ENCODE measurements at places on chromosomes 5 and 9.

GRCh38 chr5:96743805-96744204 is 63.9 kb downstream of the ERAP1 start:
- DNase-seq = no peak

- no peak for DNase-seq
Measured at GRCh38 chr5:156755421-156756087, 94.5 kb upstream of the PPP1R2B start.

GRCh38 chr9:121294151-121294743 is 26.3 kb downstream of the GSN start:
- DNase-seq = no peak

DNA sequence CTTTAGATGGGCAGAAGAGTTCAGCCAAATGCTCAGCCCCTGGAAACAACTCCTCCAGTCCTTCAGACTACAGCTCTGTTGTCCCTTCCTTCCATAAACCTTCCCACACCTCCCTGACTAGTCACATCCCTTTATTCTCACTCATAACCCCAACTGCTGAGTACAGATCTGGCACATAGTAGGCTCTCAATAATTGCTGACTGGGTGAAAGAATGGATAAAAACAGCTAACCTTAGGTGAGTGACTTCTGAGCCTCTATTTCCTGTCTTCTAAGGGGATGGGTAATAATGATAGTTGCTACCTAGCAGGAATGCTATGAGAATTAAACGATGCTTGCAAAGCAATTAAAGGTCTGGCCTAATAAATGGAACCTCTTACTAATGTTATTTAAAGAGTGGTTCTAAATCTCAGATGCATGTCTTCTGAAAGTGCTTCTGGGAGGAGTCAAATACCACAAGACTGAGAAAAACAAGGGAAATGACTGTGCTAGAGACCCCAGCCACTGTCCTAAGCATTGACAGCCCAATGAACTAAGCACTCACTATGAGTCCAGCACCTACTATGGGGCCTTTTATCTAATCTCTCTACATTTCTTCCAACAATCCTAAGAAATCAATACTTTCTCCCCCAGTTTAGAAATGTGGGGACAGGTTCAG is 2.5 kb upstream of the NR6A1 start:
- no peak for DNase-seq

- no peak for DNase-seq
Measured at GRCh38 chr5:143014017-143014651, 244.0 kb downstream of the ARHGAP26 start.

GRCh38 chr9:35712762-35713400 is 19.1 kb downstream of the TLN1 start:
- DNase-seq = no peak

- DNase-seq = no peak
Measured at GRCh38 chr9:27990524-27990923, 417.2 kb upstream of the C9orf72 start.

DNA sequence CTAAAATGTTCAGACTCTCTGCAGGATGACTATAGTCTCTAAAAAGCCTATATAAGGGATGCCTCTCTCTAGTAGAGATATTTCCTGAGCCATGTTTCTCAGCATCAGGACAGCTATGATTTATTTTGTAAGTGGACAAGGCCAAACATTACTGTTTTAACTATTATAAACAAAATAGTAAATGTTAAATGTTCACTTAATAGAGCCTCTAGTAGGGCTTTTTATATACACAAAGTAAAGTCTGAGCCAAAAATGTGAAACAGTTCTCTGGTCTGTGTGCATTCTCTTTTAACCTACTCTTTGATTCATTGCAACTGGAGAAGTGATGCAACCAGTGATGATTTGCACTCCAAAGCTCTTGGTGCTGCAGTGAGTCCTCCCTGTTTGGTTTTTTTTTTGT is 220.5 kb downstream of the GDNF start:
- DNase-seq = no peak

GRCh38 chr5:83964271-83964670 is 243.6 kb upstream of the HAPLN1 start:
- no peak for DNase-seq

- no peak for DNase-seq
Measured at GRCh38 chr5:94614156-94614805, 4.1 kb downstream of the KIAA0825 start.

GRCh38 chr5:172897481-172898217 is 61.6 kb upstream of the RPL26L1 start:
- peak; percentile 56 for DNase-seq

DNA sequence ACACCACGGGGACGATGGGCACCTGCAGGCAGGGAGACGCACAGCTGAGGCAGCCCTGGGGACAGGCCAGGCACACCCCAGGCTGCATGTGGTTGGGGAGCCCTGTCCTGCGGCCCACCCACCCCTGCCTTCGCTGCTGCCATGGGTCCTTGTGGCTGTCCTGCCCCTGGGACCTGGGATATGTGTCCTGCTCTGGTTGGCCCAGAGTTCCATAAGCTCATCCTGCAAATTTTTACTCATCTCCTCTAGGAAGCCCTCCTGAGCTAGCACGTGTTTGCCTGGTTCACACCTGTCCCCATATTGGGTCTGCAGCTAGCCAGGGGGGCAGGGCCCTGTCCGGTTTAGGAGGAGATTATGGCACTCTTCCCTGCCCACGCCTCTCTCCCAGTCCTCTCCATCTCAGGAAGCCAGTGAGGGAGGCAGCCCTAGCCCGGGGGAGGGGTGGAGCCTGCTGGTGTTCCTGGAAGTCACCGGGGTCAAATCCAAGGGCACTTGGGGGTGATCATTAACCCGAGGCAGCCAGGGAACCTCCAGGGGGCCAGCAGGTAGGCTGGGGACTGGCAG is 12.2 kb downstream of the EGFL7 start:
- DNase-seq = no peak

DNA sequence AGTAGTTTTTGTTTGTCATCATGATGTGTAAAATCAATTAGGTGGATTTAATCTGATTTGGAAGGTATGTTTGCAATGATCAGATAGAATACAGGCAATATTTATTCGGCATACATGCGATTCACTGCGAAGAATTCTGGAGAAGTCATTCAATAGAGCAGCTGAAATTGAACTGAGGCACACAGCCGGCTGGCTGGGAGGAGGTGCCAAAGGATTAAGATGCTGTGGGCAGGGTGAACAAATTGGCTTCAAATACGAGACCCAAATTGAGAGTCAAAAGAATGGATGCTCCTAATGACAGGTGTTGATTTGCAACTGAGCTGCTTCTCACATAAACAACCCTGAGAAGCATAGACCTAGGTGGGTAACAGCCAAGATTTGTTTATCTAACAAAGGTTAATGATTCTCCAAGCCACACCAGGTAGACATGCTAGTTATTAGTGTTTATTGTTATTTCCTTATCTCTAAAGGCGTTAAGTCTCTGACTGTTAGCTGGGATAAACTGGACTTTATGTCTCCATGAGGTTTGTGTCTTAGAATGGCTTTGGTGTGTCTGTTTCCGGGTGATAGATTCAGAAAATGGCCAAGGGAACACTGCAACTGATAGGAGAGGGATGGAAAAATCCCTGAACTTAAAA is 55.3 kb upstream of the CLINT1 start:
- DNase-seq = no peak

DNA sequence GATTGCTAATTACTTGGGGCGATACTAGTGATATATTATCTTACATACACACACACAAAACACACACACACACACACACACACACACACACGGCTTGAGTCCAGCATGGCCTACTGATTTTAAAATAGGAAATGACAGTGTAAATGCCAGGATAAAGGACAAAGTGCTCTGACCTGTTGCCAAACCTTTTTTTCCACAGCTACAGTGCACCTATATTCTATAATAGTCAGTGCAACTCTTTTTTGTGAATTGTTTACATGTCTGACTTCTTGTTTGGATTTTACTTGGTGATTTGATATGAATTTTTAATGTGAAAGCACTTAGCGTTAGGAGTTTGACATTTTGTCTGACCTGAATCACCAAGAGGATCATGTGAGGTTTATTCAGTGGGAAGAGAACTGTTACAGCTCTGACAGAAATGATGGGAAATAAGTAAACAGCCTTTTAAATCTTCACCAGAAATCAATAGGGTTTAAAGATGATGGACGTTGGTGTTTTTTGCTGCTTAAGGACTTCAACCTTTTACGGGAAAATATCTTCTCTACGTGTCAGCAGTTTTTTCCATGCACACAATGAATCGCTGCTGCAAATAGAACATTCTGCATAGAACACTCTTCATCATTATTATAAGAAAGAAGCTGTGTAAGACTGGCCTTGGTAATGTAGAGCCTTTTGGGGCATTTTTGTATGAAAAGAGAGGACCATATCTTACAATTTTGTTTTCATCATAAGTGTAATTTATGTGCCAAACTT is 218.5 kb downstream of the RANBP17 start:
- DNase-seq = no peak

GRCh38 chr5:177592905-177593304 is 902 bp downstream of the TMED9 start:
- no peak for DNase-seq

DNA sequence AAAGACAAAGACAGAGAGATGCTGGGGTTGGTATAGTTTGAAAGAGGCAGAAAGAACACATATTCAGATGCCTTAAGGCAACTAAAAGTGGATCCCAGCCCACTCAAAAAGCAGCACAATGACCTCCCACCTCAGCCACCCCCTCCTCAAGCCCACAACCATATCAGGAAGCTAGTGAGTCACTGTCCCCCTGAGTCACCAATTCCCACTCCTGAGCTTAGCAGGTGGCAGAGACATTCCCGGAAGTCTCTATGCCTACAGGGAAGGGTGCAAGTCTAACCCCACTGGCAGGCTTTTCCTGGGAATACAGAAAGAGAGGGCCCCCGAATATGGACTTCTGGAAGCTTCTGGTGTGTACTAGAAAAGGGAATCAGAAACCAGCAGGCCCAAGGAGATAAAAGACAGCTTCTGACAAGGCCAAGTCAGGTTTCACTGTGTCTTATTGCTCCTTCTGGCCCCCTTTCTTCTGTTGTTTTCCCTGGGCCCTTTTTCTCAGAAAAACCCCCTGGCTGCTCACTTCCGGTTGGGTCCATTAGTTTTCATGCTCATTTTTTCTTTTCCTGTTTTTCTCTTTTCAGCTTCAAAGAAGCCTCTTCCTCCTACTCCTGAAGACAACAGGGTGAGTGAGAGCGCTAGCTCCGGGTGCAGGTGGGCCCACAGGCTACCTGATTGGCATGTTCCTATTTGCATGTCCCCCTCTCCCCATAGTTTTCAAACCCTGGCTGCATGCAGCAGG is 36.8 kb downstream of the ITK start:
- DNase-seq = no peak

DNA sequence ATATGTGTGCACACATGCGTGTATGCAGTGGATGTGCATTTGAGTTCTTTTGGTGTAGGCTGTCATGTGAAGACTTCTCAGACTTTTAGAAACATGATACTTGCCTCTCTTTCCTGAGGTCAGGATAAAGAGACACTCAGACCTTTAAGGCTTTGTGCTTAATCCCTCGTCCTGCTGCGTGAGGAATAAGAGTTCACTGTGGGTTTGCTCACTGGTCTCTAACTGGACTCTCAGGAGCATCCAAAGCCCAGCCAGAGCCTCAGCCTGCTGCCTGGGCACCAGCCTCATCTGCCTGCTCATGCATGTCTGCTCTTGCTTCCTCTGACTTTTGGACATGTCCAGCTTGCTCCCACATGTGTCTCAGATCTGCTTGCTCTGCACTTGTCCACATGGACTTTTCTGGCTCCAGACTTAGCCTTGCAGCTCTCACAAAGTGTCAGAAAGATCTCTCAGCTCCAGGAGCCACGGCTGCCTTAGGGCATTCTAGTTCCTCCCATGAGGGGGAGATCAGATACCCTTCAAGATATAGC is 65.1 kb upstream of the ZNF366 start:
- no peak for DNase-seq

GRCh38 chr5:106481374-106481773 is 1189.4 kb downstream of the EFNA5 start:
- peak; percentile 6 for DNase-seq

GRCh38 chr5:35741971-35742370 is 114.7 kb upstream of the IL7R start:
- DNase-seq = no peak

- DNase-seq = no peak
Measured at GRCh38 chr5:154377754-154378533, 67.9 kb upstream of the SAP30L start.

All from suppressor macrophage treated with lipopolysaccharide for 4 hours (primary cell).